ENCODE measurements at places on chromosomes 7 and 10.

GRCh38 chr10:71368643-71369042 is 28.1 kb upstream of the CDH23 start:
- no peak overlapping the region for H3K4me3 ChIP-seq
- H3K27ac ChIP-seq = no peak overlapping the region
- H3K27me3 ChIP-seq = peaks cover 19% of the 10 kb centered on the region
- DNase-seq = no peak
- peaks cover 7% of the 10 kb centered on the region for H3K4me1 ChIP-seq

GRCh38 chr10:57102236-57102635 is 741.2 kb upstream of the ZWINT start:
- no peak overlapping the region for H3K27ac ChIP-seq
- H3K27me3 ChIP-seq = no peaks in the 10 kb centered on the region
- no peak overlapping the region for H3K4me3 ChIP-seq
- H3K36me3 ChIP-seq = no peaks in the 10 kb centered on the region

DNA sequence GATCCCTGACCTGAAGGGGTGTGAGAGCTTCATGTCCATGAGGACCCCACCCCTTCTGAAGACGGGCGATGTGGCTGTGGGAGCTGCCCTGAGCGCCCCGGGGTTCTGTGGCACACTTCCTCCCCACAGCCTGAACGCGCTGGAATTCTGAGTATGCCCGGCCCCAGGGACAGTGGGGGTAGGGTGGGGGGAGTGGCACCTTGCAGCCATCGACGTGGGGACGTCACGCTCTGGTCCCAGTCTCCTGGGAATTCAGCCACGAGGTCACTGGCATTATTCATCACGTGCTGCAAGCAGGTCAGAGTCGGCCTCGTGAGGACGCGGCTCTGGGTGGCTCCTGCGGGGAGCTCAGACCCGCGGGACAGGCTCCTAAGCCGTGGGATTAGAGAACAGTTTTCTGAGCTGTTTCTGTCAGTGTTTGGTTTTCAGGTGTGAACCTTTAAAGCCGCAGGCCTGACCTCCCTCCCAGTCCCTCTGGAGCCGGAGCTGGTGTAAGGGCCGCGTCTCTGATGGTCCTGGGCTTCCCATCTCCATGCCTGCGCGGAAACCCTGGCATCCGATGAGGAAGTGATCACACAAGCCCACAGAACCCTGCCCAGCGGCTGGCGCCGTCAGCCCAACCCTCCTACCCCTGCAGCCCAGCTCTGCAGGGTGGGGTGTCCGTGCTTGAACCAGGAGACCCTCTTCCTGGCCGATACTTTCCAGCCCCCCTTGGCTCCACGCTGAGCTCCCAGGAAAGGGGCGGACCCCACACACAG is 16.1 kb downstream of the GPR146 start:
- no peaks in the 10 kb centered on the region for H3K4me1 ChIP-seq
- H3K27me3 ChIP-seq = no peaks in the 10 kb centered on the region
- no peaks in the 10 kb centered on the region for H3K36me3 ChIP-seq
- no peak overlapping the region for H3K27ac ChIP-seq
- DNase-seq = no peak

GRCh38 chr10:73917566-73918305 is 6.8 kb downstream of the PLAU start:
- H3K27ac ChIP-seq = no peak overlapping the region
- H3K27me3 ChIP-seq = no peaks in the 10 kb centered on the region
- H3K4me3 ChIP-seq = no peak overlapping the region
- no peak for DNase-seq
- peaks cover 26% of the 10 kb centered on the region for H3K36me3 ChIP-seq

DNA sequence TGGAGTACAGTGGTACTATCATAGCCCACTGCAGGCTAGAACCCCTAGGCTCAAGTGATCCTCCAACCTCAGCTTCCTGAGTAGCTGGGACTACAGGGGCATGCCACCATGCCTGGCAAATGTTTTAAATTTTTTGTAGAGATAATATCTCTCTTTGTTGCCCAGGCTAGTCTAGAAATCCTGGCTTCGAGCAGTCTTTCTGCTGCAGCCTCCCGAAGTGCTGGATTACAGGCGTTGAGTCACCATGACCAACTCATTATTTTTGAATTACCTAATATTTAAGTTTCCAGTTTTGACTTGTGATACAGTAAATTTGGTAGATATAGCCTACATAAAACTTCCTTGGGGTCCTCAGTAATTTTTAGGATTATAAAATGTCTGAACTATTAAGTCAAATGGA is 74.1 kb downstream of the RUNDC3B start:
- DNase-seq = peak; percentile 47
- H3K27ac ChIP-seq = no peak overlapping the region
- no peaks in the 10 kb centered on the region for H3K36me3 ChIP-seq
- no peaks in the 10 kb centered on the region for H3K27me3 ChIP-seq
- no peak overlapping the region for H3K4me3 ChIP-seq
- no peaks in the 10 kb centered on the region for H3K4me1 ChIP-seq

Data from astrocyte (in vitro differentiated cells and primary cell).